ENCODE measurements at places on chromosomes 1 and 21. TPM values are rescaled to one million over a fixed set of nuclear protein-coding genes. Genes with fewer than 3 reads are reported as not detected.

Gene GREM2
- total RNA-seq, result not detected

Gene KIAA0040
- not detected for total RNA-seq

Gene PDZK1
- total RNA-seq, result 1.4 TPM

Gene RGS13
- not detected for total RNA-seq

Gene LYPD8
- not detected for total RNA-seq

Gene S100A8
- not detected for total RNA-seq

Gene TMEM63A
- 1.8 TPM for total RNA-seq

Gene SH3D21
- 1.9 TPM for total RNA-seq

GRCh38 chr1:153643100-153643499 is 9.2 kb downstream of the CHTOP start:
- DNase-seq, result no peak

- no peak for DNase-seq
Measured at GRCh38 chr1:35359995-35360394, 91.5 kb downstream of the ZMYM4 start.

DNA sequence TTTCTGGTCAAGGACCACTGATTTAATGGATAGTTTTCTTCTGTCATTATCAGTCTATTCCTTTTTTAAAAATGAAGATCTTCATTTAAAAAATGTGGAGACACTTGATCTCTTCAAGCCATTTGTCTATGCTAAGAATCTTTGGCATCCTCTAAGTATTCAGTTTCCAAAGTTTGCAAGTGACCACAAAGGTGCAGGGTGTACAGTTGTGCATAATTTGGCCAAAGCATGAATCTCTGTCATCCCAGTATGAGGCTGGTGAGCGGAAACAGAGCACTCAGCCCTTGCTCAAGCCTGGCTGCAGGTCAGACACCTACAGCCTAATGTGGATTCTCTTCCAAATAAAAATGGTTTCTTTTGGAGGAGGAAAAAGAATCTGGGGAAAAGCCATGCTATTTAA is 19.8 kb downstream of the PARP1 start:
- DNase-seq, result no peak

GRCh38 chr1:117821774-117822482 is 107.5 kb downstream of the GDAP2 start:
- no peak for DNase-seq

GRCh38 chr1:243233908-243234307 is 21.2 kb downstream of the CEP170 start:
- DNase-seq, result peak; percentile 43

DNA sequence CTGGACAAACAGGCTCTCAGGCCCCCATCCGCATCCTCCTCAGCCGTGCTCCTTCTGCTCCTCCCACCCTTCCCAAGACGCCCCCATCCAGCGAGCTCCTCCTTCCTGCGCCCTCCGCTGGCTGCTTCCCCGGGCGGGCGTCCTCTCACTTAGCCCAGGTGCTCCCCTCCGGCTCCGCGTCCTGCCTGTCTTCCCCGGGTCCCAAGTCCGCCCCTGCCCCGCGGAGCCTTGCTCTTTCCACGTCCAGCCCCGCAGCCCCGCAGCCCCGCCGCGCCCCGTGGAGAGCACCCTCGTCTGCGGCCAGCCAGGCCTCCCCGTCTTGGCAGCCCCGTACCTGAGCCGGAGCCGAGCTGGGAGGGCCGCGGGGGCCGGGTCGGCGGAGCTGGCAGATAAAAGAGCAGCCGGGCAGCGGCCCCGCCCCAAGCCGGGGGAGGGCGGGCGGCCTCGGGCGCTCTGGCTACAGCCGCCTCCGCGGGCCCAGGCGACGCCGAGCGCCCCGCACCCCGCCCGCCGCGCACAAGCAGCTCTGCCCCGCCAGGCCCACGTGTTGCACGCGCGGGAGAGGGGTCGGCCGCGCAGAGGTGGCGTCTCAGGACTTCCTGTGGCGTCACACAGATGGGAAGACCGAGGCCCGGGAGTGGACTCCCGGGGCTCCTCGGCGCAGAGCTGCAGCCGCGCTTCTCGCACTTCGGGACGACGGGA is at the start of gene PAQR7:
Gene PAQR7, minus strand, starts transcription at position 555 of the 702 bp plus-strand sequence. CDS start 11,869 bp downstream, outside the sequence.
- DNase-seq, result peak; percentile 73

GRCh38 chr1:225825078-225825477 is 15.2 kb downstream of the EPHX1 start:
- DNase-seq, result no peak

DNA sequence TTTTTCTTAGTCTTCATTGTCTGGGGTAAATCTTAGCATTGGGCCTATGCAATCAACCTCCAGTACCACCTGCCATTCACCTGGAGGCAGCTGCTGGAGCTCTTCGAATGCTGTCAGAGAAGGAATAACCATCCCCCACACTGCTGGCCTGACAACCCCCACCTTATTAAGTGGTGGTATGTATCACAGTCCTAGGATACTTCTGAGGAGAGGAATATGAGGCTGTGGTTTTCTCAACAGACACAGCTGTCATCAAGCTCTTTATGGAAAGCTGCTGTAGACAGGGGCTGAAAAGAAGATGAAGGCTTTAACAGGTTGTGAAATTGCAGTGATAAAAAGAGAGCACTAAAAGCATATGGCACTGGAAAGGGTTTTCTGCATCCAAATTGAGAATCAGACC is 61.7 kb downstream of the TSEN15 start:
- DNase-seq, result no peak

GRCh38 chr1:99820546-99820945 is 29.6 kb upstream of the AGL start:
- DNase-seq, result no peak

GRCh38 chr1:165945911-165946310 is 118.5 kb downstream of the UCK2 start:
- DNase-seq, result no peak

GRCh38 chr1:207828485-207829158 is 76.8 kb downstream of the CD46 start:
- DNase-seq, result peak; percentile 83

DNA sequence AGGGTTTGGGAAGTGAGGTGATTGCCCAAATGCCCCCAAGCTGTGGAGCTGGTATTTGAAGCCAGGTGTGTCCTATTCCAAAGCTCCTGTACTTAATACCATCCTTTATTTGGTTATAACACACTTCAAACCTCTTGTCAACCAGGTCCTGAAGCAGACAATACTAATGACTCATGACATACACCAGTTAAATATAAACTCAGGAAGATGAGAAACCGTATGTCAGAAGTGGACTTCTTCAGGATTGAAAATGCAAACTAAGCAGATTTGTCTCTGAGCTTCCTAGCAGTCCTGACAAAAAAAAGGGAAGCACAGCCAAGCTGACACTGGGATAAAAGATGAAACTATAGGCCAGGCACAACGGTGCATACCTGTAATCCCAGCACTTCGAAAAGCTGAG is 70.6 kb downstream of the ALPL start:
- DNase-seq, result no peak

DNA sequence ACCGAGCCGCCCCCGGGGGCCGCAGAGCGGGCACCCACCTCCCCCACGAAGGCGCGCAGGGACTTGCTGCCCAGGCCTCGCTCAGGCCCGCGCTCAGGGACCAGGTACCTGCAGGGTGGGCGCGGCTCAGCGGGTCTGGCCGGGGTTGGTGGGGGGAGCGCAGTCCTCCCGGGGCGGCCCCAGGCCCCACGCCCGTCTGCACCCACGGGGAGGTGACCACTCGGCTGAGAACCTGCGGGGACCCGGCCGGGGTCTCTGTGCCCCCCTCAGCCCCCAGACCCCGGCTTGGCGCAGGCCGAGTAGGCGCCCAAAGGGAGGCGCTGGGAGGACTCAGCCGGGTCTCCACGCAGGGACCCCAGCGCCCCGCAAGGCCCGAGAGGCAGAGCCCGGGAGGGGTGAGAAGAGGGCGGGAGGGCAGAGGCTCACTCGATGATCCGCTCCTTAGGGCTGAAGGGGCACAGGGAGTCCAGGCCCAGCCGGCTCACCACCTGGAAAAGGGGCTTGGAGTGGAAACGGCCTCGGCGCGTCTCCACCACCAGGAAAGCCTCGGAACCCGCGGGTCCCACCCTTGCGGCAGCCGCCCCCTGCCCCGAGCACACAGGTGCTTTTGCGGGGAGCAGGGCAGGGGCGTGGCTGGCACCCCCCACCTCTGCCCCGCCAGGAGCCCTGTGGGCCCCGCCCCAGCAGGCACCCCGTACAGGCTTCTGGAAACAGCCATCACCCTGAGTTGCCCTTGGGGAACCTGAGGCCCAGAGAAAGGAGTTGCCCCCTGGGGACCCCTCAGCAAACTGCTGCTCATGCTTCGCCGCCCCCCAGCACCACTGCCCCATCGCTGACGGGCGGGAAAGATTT is 9.3 kb downstream of the FTCD start:
- no peak for DNase-seq

DNA sequence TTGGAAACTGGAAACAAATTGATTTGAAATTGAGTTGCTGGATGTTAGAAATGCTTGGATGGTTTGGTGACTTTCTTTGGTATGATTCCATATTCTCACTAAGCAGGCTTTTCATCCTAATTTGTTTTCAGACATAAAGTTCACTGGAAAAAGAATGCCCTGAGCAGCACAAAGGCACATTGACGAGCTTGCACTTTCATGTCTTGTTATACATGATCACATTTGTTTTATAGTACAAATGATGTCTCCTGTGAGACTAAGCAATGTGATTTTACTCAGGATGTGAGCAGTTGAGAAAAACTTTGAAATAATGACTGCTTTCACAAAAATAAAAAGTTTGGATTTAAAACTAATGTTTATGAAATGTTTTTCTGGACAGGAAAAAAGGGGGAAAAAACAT is 63.6 kb downstream of the KCNT2 start:
- DNase-seq, result no peak

DNA sequence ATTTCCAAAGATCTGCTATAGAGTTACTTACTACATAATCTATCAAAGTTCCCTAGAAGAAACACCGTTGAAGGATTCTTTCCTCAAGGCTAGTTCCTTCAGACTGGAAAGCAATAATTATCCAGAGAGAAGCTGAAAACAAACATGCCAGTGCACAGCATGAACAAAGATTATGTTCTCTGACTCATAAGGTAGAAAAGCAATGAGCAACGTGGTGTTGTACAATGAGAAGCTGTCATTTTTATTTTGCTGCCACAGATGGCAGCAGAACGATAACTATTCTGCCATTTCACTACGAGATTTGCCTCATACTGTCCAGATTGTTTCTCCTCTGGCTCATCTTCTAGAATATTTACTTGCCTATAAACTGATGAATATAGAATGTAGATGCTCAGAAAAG is 10.7 kb downstream of the EXTL2 start:
- peak; percentile 53 for DNase-seq

DNA sequence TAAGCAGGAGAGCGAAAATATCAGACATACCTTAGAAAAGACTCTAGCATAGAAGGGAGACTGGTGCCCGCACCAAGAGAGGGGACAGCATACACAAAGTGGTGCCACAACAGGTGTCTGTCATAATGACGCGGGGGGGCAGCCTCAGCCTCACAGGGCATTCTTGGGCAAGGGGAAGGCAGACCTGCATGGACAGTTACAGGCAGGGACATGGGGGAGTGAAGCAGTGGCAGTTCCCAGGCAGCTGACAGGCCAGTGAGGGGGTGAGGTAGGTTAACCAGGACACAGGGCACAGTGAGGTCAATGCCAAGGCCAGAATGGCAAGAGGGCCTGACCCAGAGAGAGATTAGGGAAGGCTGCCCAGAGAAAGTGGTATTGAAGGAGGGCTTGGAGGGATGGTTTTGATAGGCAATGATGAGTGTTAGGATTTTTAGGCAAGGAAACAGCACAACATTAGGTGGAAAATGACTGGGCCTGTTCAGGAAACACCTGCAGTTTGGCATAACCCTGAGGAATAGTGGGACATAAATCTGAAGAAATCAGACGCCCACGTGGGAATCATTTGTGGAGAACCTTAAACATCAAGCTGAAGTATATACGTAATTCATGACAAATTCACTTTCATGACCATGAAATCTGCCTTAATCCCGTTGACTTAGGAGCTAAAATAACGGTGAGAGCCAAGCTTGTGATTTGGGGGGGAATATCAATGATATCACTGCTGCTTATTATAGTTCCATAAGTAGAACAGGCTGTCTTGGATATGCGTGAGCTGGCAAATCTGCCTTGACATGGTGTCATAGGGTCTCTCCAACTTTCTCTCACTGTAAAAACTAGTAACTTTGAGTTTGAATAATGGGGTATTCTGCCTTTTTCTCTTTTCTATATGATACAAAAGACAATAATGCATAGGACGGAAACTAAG is 8.9 kb downstream of the PTPN14 start:
- DNase-seq, result no peak

GRCh38 chr1:225666495-225666894 is 13.6 kb upstream of the ENAH start:
- no peak for DNase-seq

- peak; percentile 86 for DNase-seq
Measured at GRCh38 chr1:20521960-20522861, 14.3 kb upstream of the MUL1 start.

DNA sequence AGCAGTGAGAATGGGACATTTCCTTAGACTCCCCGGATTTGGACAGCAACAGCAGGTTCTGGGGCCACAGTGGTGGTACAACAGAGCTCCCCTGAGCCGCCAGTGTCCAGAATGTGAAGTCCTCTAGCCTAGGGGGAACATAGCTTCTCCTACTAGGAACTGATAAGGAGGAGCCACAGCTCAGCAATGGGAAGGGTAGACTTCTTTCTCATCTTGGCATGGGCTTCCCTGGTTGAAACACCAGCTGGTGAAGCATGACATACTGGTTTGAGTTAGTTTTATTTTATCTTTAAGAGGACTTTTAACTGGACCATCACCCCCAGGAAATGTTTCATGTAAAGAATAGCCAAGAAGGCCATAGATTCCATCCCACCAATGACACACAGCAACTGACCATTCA is 68.4 kb downstream of the KCNJ15 start:
- no peak for DNase-seq

DNA sequence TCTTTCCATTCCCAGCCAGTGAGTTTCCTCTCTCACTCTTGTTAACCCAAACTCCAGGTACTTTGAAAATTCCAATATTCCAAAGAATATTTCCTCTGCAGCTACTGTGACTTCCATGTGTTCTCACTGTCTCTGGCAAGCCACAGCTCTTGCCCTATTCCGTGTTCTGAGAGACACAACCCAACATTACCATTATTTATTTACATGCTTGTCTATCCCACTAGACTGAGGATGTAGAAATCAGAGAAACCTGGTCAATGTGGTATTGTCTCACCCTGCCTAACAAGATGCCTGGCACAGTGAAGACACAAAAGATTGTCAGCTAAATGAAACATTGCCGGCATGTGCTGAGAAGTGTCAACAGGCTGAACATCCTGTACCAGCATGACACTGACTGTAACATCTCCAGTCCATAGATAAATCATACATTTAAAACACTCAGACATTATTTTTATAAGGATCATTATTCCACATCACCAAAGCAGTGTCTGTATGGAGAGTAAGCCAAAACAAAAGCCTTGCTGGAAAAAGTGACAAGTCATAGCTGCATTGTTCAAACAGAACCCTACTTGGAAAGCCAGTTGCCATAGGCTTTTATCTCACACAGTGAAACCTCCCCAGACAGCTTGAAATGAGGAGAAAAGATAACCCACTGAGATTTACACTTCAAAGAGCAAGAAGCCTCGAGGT is 72.3 kb downstream of the SIPA1L2 start:
- no peak for DNase-seq

- no peak for DNase-seq
Measured at GRCh38 chr1:222241410-222241809, 306.5 kb downstream of the HHIPL2 start.

Data from G401 (cell line).